Smooth muscle cell of the brain vasculature (primary cell): ENCODE measurements at places on chromosomes 7 and 10.

DNA sequence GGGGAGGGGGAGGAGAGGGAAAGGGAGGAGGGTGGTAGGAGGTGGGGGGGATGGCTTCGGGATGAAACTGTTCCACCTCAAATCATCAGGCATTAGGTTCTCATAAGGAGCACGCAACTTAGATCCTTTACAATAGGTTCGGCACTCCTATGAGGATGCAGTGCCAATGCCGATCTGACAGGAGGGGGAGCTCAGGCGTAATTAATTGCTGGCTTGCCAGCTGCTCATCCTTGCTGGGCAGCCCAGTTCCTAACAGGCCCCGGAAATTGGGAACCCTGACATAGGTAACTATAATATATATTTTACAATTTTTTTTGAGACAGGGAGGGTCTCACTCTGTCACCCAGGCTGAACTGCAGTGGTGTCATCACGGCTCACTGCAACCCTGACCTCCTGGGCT lies 118.8 kb upstream of the SFMBT2 start:
- DNase-seq = no peak

GRCh38 chr7:69450456-69450855 lies 147.8 kb upstream of the AUTS2 start:
- DNase-seq = no peak

GRCh38 chr7:143901332-143901667 lies 676 bp downstream of the TCAF1 start:
- no peak for DNase-seq

DNA sequence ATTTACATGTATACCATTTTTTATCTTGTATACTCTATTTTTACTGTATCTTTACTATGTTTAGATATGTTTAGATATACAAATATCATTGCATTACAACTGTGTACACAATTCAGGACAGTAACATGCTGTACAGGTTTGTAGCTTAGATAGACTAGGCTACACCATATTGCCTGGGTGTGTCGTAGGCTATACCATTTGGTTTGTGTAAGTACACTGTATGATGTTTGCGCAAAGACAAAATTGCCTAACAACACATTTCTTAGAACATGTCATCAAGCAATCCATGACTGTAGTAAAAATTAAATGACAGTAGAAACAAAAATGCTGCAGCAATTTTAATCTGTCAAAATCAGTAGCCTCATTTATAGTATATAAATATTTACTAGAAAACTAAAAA lies 812.2 kb downstream of the GRM8 start:
- DNase-seq = no peak
